T-cell (primary cell): ENCODE measurements at places on chromosomes 3 and 15. TPM values are rescaled to one million over a fixed set of nuclear protein-coding genes. Genes with fewer than 3 reads are reported as not detected.

The CASR gene
- 0.03 TPM for total RNA-seq

The LIPC gene
- total RNA-seq, result 1.5 TPM

The ADGRG7 gene
- total RNA-seq, result not detected

The TRIM59 gene
- total RNA-seq, result 19.4 TPM

The SMCO1 gene
- not detected for total RNA-seq

The BLOC1S6 gene
- 40.5 TPM for total RNA-seq

The LRRC49 gene
- 0.77 TPM for total RNA-seq

The TJP1 gene
- not detected for total RNA-seq
